ENCODE measurements at places on chromosomes 4 and X. TPM values are rescaled to one million over a fixed set of nuclear protein-coding genes. Genes with fewer than 3 reads are reported as not detected.
A peak's percentile ranks its signal among the peaks of the same experiment; 100 is the strongest.

- no peak for DNase-seq
- H3K27me3 ChIP-seq: peaks cover 17% of the 10 kb centered on the region
- H3K27ac ChIP-seq: no peak overlapping the region
- no peaks in the 10 kb centered on the region for H3K4me1 ChIP-seq
Observed at GRCh38 chr4:186445040-186445439, 110.3 kb downstream of the MTNR1A start.

GRCh38 chrX:130267956-130268448 is 697 bp downstream of the ZNF280C start:
- H3K4me1 ChIP-seq: peaks cover 12% of the 10 kb centered on the region
- DNase-seq: no peak
- peak overlapping the region; percentile 75 for H3K4me3 ChIP-seq
- peak overlapping the region; percentile 78 for H3K27ac ChIP-seq

- DNase-seq: no peak
- H3K27me3 ChIP-seq: no peaks in the 10 kb centered on the region
Observed at GRCh38 chr4:135777361-135777760, 1575.8 kb upstream of the PABPC4L start.

DNA sequence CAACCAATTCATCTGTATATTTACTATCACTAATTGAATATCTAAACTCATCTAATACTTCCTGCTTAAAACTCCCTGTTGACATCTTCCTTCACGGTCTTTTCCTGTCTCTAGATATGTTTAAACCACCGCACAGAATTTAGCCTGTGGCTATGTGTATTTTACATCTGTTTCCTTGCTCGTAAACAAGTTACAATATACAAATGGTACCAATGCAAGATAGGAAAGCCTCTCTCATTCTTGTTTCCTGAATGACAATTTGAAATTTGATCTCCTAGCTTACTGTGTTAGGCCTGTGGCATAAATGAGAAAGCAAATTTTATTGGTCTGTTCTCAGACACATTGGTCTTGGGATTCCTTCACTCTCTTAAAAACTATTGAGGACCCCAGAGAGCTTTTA is 89.7 kb upstream of the PCDH7 start:
- H3K4me1 ChIP-seq: no peaks in the 10 kb centered on the region
- no peaks in the 10 kb centered on the region for H3K27me3 ChIP-seq
- H3K4me3 ChIP-seq: no peak overlapping the region

DNA sequence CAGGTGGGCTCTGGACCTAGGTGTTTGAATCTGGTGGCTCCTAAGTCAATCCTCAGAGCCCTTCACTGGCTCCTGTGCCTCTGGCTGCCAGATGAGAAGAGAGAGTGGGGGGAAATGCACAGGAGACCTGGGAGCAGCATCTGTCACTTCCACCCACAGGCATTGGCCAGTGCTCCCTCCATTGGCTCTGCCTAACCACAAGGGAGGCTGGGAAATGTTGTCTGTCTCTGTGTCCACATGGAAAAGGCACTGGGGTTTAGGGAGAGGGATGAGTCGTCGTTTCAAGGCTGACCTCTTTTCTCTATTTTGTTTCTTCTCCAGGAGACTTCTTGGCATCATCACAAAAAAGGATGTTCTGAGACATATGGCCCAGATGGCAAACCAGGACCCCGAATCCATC is 76.4 kb downstream of the CLCN4 start:
- peaks cover 4% of the 10 kb centered on the region for H3K4me1 ChIP-seq
- no peak overlapping the region for H3K4me3 ChIP-seq
- H3K27me3 ChIP-seq: no peaks in the 10 kb centered on the region
- no peaks in the 10 kb centered on the region for H3K36me3 ChIP-seq

GRCh38 chrX:3549411-3549911 is 164.0 kb downstream of the PRKX start:
- no peaks in the 10 kb centered on the region for H3K27me3 ChIP-seq
- H3K36me3 ChIP-seq: no peaks in the 10 kb centered on the region
- DNase-seq: peak; percentile 13
- peaks cover 4% of the 10 kb centered on the region for H3K4me1 ChIP-seq
- peak overlapping the region; percentile 45 for H3K4me3 ChIP-seq

GRCh38 chr4:61068745-61069144 is 131.4 kb upstream of the ADGRL3 start:
- no peaks in the 10 kb centered on the region for H3K4me1 ChIP-seq
- no peak overlapping the region for H3K27ac ChIP-seq
- H3K27me3 ChIP-seq: no peaks in the 10 kb centered on the region
- no peak overlapping the region for H3K4me3 ChIP-seq

DNA sequence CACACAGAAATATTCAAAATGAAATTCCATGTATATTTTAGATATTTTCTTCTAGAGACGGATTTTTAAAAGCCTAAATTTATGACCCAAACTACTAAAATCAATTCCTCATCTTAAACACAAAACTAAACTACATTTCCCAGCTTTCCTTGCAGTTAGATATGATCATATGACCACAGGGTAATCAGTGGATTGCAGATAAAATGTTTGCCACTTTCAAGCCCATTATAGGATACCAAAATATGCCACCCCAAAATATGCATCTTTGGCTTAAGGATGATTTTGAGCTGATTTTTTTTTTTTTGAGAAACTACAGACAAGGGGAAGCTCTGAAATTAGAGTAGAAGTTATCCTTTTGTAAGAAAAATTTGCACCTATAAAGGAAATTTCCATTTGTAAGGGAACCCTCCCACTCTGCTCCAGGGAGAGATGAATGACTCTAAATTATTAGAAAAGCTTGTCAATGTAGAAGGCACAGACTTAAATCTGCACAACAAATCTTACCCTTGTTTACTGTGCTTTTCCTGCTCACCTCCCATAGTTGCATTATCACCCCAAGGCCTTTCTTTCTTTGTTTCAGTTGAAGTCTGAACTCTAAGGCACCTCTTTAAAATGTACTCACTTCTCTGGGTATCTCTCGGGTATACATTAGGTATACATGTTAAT is 503.0 kb downstream of the PDHA2 start:
- H3K27ac ChIP-seq: no peak overlapping the region
- H3K4me3 ChIP-seq: no peak overlapping the region
- H3K4me1 ChIP-seq: no peaks in the 10 kb centered on the region
- no peaks in the 10 kb centered on the region for H3K27me3 ChIP-seq

GRCh38 chr4:40918330-40918729 is 168.6 kb downstream of the NSUN7 start:
- DNase-seq: peak; percentile 68
- peaks cover 15% of the 10 kb centered on the region for H3K36me3 ChIP-seq
- no peaks in the 10 kb centered on the region for H3K27me3 ChIP-seq
- H3K4me3 ChIP-seq: no peak overlapping the region

DNA sequence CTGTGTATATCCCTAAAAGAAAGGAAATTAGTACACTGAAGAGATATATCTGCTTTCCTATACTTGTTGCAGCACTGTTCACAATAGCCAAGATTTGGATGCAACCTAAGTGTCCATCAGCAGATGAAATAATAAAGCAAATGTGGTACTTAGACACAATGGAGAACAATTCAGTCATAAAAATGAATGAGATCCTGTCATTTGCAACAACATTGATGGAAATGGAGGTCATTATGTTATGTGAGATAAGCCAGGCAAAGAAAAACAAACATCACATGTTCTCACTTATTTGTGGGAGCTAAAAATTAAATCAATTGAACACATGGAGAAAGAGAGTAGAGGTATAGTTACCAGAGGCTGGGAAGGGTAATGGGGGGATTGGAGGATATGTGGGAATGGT is 611.9 kb downstream of the STPG2 start:
- no peaks in the 10 kb centered on the region for H3K4me1 ChIP-seq
- no peak for DNase-seq
- H3K27me3 ChIP-seq: no peaks in the 10 kb centered on the region
- no peaks in the 10 kb centered on the region for H3K36me3 ChIP-seq
- no peak overlapping the region for H3K27ac ChIP-seq

- no peak for DNase-seq
- no peaks in the 10 kb centered on the region for H3K4me1 ChIP-seq
- H3K4me3 ChIP-seq: no peak overlapping the region
- no peaks in the 10 kb centered on the region for H3K27me3 ChIP-seq
Observed at GRCh38 chr4:71932941-71933340, 98.9 kb upstream of the NPFFR2 start.

GRCh38 chrX:53050841-53051240 is 2.3 kb downstream of the GPR173 start:
- H3K4me3 ChIP-seq: no peak overlapping the region
- H3K4me1 ChIP-seq: no peaks in the 10 kb centered on the region

DNA sequence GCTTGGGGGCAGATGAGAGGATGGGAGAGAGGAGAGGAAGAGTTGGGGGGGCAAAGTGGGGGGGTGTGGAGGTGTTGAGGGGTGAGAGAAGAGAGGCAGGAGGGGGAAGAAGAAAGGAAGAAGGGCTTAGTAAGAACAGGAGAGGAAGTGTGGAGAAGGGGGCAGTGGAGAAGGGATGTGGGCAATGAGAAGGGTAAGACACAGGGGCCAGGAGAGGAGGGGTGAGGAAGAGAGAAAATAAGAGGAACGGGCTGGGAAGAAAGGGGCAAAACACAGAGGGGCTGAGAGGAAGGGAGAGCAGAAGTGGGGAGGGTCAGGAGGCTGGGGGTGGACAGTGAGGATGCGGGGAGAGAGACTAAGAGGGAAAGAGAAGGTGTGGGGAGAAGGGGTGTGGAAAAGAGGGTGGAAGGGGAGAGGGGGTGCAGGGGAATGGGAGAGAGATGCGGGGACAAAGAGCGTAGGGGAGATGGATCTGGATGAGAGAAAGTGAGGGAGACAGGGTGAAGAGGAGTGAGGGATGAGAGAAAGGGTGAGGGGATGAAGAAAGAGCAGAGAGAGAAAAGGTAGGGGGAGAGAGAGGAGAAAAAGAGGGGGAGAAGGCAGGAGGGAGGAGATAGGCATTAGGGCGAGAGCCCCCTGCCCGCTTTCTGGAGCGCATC is 12.9 kb downstream of the SH3KBP1 start:
- H3K36me3 ChIP-seq: no peaks in the 10 kb centered on the region
- no peak for DNase-seq
- no peak overlapping the region for H3K4me3 ChIP-seq
- H3K4me1 ChIP-seq: no peaks in the 10 kb centered on the region
- no peaks in the 10 kb centered on the region for H3K27me3 ChIP-seq

DNA sequence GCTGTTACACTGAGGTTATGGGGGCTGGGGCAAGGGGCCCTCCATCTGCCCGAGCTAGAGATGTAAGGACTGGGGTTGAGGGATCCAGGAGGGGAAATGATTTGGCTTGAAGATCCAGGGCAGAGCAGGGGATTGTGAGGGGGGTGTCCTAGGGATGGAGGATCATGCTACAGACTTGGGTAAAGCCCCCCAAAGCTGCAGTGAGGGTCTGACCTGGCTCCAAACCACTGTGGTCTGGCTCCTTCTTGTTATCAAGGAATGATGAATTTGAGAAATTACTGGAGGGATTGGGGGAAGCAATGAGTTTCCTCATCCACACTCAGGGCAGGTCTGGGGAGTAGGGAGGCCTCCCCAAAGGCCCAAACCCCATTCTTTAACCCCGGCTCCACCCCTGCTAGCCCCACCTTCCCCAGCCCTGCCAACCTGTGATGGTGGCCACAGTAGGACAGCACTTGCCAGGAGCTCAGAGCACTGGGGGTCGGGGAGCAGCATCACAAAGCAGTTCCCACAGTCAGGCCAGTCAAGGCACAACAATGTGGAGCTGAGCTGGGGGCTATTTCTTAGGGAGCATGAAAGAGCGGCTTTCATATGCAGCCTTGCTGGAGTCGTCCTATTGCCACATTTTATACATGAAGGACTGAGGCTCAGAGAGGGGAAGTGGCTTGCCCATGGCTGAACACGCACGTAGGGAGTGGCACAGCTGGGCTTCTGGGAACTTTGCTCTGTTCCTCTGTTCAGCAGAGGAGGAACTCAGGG is 165.5 kb downstream of the EFNB1 start:
- peaks cover 61% of the 10 kb centered on the region for H3K4me1 ChIP-seq
- no peak overlapping the region for H3K4me3 ChIP-seq
- H3K36me3 ChIP-seq: no peaks in the 10 kb centered on the region
- DNase-seq: no peak
- no peaks in the 10 kb centered on the region for H3K27me3 ChIP-seq

DNA sequence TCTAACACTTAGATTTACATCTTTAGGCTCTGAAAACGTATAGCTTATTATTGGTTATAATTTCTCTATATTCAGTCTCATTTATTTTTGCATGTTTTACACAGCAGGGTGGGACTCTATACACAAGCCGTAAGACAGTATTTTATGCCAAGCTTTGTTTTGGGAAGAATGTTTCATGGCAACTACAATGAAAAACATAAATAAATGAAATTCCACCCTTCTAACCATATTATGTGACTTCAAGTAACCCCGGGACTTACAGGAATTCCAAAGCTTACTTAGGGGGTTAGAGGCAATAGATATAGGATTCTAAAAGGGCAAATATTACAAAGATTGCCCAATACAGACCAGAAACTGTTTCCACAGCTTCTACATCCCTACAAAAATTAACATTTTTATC is 370.9 kb downstream of the PRR32 start:
- no peak overlapping the region for H3K27ac ChIP-seq
- no peak for DNase-seq
- H3K27me3 ChIP-seq: no peaks in the 10 kb centered on the region
- H3K36me3 ChIP-seq: no peaks in the 10 kb centered on the region
- H3K4me1 ChIP-seq: no peaks in the 10 kb centered on the region

DNA sequence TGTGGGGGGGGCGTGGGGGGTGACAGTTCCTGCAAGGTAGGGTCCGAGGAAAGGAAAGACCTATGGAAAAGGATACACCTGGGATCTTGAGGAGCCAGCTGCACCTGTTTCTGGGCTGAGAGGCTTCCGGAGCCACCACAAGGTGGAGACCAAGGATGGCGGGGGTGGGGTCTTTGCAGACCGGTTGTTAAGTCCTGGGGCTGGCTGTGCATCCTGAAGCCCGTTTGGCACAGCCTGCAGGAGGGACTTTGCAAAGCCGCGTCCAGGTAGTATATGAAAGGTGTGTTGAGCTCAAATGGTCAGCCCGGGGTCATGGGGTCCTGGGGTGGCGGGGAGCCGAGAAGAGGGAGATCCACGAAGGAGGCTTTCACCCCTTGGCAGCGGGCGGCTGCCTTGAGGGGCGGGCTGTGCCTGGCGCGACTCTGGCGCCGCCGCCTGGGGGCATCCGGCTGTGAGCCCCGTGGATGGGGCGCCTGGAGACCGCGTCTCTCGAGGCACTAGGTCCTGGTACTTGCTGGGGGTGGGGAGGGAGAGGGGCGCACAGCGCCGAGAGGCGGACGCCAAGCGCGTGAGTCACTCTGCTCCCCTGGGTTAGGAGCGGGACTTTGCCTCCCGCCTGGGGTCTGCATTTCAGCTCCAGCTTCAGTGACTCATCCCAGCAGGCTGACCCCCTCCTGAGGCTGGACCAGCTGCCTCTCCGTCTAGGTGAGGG is 58.2 kb upstream of the DYNLT3 start:
- H3K4me3 ChIP-seq: peak overlapping the region; percentile 50
- no peaks in the 10 kb centered on the region for H3K4me1 ChIP-seq
- DNase-seq: no peak

- H3K27ac ChIP-seq: no peak overlapping the region
- no peak for DNase-seq
- no peaks in the 10 kb centered on the region for H3K36me3 ChIP-seq
- no peak overlapping the region for H3K4me3 ChIP-seq
- H3K4me1 ChIP-seq: no peaks in the 10 kb centered on the region
Observed at GRCh38 chr4:186770481-186771175, 47.0 kb upstream of the FAT1 start.

- H3K36me3 ChIP-seq: peaks cover 34% of the 10 kb centered on the region
- no peak overlapping the region for H3K4me3 ChIP-seq
- no peaks in the 10 kb centered on the region for H3K27me3 ChIP-seq
- DNase-seq: peak; percentile 7
- no peaks in the 10 kb centered on the region for H3K4me1 ChIP-seq
Observed at GRCh38 chr4:1379351-1379781, 26.9 kb downstream of the NKX1-1 start.

SLC7A11 gene
- total RNA-seq: 0.19 TPM

LGI2 gene
- 3.0 TPM for total RNA-seq

CYLC1 gene
- not detected for total RNA-seq

PFKFB1 gene
- 0.19 TPM for total RNA-seq

REELD1 gene
- not detected for total RNA-seq

KLB gene
- total RNA-seq: not detected

SEC24B gene
- total RNA-seq: 26.4 TPM

ACE2 gene
- 14.0 TPM for total RNA-seq

HSFX4 gene
- not detected for total RNA-seq

PPP2R2C gene
- 9.7 TPM for total RNA-seq

WDR17 gene
- total RNA-seq: 0.38 TPM

Data from left ventricle myocardium inferior (tissue), 1 donor.